ENCODE measurements at places on chromosomes 6 and 20. TPM values are rescaled to one million over a fixed set of nuclear protein-coding genes. Genes with fewer than 3 reads are reported as not detected.

The BANF2 gene
- not detected for total RNA-seq

DNA sequence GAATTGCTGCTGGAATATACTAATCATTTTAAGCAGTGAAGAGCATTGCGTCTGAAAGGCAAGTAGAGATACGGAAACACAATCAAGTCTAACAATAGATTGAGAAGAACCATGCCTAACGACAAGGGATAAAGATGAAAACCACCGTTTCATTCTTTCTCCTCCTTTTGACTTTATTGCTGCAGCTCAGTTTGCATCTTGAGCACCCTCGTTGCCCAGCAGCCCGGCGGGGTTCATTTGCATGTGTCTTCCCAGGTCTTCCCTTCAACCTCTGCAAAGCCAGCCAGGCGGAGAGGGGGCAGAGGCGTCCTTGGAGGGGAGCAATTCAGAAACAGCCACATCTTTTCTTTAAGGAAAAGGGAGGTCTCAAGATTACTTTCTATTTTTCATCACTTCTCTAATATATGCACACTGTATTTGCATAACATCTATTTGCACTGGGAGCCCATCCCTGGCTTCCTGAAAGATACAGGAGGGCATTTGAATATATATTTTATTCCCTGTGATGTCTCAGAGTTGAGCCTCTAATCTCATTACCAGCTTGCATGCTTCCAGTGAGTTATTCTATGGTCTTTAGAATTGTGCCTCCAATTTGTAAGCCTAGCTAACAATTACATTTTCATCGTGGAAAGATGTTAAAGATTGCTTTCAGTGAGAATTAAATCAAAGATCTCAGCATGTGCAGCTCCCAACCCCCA is 18.7 kb upstream of the PXDC1 start:
- DNase-seq, result no peak

GRCh38 chr6:168988801-168989200 is 264.8 kb downstream of the THBS2 start:
- DNase-seq, result no peak

- no peak for DNase-seq
These were observed 301.5 kb upstream of the CDH4 start for GRCh38 chr20:60950561-60950960.

The HLA-DPA1 gene
- total RNA-seq, result 517 TPM

DNA sequence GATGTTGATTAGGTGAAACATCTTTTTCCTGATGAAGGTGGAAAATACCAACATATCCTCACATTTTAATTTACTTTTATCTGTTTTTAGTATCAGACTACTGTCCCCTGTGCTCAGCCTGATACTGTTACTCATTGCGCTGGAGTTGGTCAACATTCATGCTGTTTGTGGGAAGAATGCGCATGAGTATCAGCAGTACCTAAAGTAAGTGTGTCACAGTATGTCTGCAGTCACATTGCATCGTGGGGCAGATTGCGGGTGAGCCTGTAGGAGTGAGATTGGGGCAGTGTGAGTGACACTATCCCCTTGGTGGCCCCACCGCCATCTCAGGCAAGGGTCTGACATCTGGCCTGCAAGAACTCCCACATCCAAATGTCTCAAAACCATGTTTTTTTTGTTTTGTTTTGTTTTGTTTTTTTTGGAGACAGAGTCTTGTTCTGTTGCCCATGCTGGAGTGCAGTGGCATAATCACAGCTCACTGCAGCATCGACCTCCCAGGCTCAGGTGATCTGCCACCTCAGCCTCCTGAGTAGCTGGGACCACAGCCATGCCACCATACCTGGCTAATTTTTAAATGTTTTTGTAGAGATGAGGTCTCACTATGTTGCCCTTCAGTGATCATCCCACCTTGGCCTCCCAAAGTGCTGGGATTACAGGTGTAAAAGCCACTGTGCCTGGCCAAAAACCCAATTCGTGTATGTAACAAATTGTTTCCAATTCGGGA is 27.8 kb downstream of the ERMARD start:
- DNase-seq, result no peak

DNA sequence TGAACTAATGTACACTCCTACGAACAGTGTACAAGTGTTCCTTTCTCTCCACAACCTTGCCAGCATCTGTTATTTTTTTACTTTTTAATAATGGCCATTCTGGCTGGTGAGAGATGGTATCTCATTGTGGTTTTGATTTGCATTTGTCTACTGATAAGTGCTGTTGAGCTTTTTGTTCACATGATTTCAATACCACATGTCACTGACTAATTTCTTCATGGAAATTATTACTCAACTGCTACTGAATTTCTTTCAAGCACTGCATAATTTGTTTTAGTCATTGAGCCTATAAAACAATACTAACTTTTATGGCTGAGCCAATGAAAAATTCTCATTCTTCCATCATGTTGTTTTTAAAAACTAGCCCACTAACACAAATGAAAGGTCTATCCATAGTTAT is 115.4 kb downstream of the FRK start:
- no peak for DNase-seq

DNA sequence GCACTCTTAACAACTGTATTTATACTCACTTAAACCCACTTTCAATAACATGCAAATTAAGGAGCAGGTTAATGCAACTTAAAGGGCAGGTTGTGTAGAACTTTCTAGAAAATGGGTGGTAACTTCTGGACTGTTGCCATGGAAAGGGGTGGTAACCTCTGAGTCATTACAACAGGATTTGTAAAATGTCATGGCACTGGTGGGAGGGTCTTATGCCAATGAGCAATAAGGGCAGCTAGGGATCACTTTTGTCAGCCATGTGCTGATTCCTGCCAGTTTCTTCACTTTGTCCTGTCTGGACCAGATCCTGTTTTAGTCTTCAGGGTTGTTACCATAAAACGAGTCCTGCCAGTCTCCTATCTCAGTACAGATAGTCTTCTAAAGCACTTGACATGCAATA is 560.5 kb upstream of the PTCHD4 start:
- no peak for DNase-seq

DNA sequence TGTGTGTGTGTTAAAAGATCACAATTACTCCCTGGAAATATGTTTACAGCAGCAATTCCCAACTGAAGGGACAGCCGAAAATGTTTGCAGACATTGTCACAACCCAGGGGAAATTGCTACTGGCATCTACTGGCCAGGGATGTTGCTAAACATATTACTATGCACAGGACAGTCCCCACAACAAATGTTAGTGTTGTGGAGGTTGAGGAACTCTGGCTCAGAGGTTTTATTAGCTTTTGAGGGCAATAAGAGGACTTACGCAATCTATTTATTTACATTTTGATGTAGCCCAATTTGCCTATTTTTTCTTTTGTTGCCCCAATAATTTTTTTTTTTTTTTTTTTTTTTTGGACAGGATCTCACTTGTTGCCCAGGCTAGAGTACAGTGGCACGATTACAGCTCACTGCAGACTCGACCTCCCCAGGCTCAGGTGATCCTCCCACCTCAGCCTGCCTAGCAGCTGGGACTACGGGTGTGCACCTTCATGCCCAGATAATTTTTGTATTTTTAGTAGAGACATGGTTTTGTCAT is 154.1 kb downstream of the RPS12 start:
- no peak for DNase-seq

The SYCP2 gene
- 4.3 TPM for total RNA-seq

GRCh38 chr6:70684794-70685493 is 17.3 kb downstream of the SMAP1 start:
- DNase-seq, result no peak

DNA sequence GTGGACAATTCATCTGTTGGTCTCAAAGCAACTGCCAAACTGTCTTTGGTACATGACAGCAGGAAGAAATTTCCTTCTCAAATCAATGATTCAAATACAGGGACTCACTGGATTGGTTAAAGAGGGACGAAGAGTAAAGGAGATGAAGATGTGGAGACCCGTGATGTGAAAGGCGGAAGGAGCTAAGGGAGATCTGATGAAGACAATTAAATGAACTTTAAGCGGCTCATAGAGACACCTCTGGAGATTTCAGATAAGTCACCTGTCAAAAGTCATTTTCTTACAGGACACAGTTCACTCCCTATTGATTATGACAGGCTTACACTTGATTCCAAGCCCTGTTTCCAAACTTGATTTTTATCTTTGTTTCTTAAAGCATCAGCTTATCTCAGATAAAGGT is 466.3 kb downstream of the DOK5 start:
- no peak for DNase-seq

The BPIFB4 gene
- total RNA-seq, result not detected

DNA sequence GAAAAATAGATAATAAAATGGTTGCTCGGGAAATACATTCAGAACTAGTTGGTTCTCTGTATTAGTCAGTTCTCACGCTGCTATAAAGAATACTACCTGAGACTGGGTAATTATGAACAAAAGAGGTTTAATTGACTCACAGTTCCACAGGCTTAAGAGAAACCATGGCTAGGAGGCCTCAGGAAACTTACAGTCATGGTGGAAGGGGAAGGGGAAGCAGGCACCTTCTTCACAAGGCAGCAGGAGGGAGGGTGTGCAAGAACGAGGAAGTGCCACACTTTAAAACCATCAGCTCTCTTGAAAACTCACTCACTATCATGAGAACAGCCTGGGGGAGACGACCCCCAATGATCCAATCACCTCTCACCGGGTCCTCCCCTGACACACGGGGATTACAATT is 24.2 kb upstream of the SNX9 start:
- no peak for DNase-seq

The LINC00237 gene
- not detected for total RNA-seq

The ETV7 gene
- total RNA-seq, result 1.4 TPM

The OPRM1 gene
- total RNA-seq, result not detected

The RSPO3 gene
- total RNA-seq, result not detected

DNA sequence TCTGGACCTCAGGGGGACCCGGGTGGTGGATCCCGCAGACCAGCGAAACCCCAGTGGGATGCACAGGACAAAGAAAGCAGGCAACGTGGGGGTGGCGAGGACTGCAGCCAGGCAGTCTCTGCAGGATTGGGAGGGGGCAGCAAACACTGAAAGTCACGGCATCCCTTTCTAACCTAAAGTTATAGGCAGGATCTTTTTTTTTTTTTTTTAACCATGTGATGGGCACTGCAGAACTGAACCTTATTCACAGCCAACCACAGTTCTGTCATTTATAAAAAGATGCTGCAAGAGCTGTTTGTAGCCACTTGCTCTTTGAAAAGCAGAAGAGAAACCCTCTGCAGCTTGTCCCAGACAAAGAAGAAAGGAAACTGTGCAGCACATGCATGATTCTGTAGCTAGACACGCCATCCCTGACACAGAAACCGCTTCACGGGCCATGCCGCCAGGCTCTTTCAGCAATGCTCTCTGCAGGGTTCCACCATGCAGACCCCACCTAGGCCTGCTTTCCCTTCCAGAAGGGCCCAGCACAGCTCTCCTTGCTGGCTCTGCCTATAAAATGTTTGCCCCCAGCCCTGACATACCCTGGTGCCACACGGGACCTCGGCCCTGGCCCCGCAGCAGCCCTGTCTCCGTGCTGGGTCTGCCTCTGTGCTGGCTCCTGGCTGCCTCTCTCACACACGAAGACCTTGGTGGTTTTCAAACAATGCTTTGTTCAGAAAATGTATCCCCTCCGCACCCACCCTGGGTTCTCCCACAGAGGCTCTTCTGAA is 70.8 kb downstream of the PYGB start:
- DNase-seq, result peak; percentile 82

GRCh38 chr6:139577763-139578604 is 203.5 kb upstream of the CITED2 start:
- DNase-seq, result no peak

The RUNX2 gene
- 8.0 TPM for total RNA-seq

The ANKRD66 gene
- not detected for total RNA-seq

GRCh38 chr20:23666189-23666588 is 22.6 kb downstream of the CST4 start:
- DNase-seq, result no peak

DNA sequence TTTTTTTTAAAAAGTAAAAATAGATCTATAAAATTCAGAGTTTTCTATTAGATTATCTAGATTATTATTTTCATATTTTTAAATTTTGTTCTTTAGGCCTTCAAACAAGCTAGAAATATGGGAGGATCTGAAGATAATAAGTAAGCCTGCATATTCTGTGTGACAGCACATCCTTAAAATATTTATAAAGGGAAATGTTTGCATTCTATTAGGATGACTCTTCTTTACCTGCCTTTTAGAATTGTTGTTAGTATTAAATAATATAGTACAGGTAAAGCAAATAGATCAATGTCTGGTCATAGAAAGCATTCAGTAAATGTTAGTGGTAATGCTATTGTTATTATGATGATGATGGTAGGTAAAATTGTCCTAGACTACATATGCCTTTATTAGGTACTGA is 17.4 kb downstream of the PEX3 start:
- DNase-seq, result no peak

GRCh38 chr6:45640081-45640491 is 262.4 kb upstream of the SUPT3H start:
- no peak for DNase-seq

The OXT gene
- not detected for total RNA-seq

DNA sequence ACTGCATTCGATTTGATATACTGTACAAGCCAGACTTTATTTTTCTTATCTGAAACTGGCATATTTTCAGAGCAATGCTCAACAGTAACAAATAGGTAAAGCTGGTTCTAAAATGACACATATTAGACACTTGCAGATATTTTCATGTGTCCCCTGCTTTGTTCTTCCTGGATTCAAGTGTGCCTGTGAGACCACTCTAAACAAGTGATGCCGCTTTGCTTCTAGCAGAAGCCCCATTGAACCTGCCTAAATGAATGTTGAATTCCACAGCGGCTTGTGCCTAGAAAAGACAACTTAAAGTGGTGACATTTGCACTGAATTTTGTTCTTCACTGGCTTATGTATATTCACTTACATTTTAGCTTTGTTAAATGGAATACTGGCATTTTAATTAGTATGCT is 115.7 kb downstream of the AKAP7 start:
- DNase-seq, result no peak

GRCh38 chr6:21414065-21414464 is 179.5 kb upstream of the SOX4 start:
- no peak for DNase-seq

DNA sequence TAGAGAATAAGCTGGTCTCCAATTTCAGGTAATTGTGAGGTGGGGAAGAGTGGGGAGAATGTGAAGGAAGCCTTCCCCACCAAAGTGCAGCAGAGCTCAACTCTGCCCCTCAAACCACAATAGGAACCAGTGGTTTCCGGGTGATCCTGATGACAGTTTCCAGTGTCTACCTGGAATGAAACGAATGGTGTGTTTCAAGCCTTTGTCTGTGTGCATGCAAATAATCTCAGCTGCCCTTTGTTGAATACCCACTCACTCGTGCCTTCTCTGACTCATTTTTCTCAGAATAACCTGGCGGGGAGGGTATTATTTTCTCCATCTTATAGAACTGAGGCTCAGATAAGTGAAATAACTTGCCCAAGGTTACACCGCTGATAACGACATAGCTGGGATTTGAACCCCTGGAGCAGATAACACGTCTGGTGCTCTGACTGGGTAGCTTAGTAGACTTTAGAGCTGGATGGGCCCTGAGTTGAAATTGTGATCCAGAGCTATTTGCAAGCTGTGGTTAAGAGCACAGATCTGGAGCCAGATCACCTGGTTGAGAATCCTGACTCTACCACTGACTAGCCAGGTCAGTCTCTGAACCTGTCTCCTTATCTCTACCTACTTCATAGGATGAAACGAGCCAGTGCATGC is 85.1 kb downstream of the EYA2 start:
- no peak for DNase-seq
